ENCODE measurements at places on chromosomes 5 and 9.

- DNase-seq: no peak
These were observed 3.6 kb upstream of the SPATA31E1 start for GRCh38 chr9:87878989-87879511.

- no peak for DNase-seq
These were observed 115.2 kb downstream of the PRDM6 start for GRCh38 chr5:123204251-123204650.

- DNase-seq: no peak
These were observed 48.4 kb upstream of the FOXI1 start for GRCh38 chr5:170057311-170057710.

GRCh38 chr5:179262126-179262920 lies 82.9 kb downstream of the ADAMTS2 start:
- DNase-seq: no peak

GRCh38 chr5:11072568-11072967 lies 311.5 kb upstream of the DAP start:
- DNase-seq: no peak

- DNase-seq: peak; percentile 59
These were observed 66.8 kb downstream of the ARL15 start for GRCh38 chr5:54243483-54244080.

DNA sequence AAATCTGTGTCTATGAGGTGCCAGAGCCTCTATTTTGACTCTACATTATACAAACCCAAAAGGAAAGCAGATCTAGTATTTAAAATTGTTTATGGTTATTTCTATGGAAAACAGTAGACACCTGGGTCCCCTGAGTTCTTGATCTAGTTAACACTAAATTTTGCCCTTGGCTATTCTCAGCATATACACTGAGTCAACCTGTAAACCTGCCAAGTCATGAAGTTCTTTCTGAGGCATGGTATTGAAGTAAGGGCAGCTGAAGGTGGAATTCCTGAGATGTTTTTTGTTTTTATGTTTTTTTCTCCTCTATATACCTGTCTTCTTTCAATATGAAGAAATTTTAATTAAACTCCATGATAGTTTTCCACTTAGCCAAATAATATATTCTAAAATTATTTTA lies 120.2 kb downstream of the PDE4D start:
- DNase-seq: no peak

DNA sequence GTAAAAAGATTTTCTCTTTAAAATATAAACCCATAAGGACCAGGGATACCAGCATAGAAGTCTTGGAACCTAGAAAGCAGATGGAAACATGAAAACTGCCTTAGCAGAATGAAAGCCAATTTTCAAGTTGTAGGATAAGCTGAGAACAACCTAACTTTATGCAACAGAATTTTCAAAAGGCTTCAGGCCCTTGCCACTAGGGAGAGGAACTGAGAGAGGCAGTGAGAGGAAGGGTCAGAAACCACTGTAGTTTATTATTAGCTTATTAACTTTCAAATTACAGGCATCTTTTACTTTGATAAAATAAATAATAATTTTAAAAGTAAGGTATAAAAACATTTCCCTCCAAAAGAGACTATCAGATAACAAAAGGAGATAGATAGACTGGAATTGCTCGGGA lies 33.4 kb downstream of the FAM81B start:
- no peak for DNase-seq

DNA sequence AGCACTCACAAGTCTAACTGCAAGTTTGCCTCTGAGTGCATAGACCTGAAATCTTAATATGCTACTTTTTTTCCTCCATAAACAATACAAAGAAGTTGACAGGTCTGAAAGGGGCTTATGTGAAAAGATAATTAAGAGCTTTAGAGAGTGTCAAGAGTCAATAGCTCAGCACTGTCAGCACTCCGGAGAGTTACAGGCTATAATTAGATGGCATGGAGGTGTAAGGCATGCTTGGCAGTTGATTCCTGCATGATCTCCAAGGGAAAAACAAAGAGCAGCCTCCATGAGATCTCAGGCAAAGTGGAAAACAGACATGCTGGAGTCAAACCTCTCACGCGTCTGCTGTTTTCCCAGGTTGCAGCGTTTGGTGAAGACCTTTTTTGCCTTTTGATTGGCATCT lies 468.7 kb downstream of the TLE4 start:
- DNase-seq: no peak

- no peak for DNase-seq
These were observed 167.9 kb downstream of the CDC42SE2 start for GRCh38 chr5:131431794-131432193.

GRCh38 chr5:172144291-172144815 lies 43.7 kb downstream of the STK10 start:
- no peak for DNase-seq

- no peak for DNase-seq
These were observed 190.3 kb downstream of the GOLPH3 start for GRCh38 chr5:31983851-31984250.

GRCh38 chr9:99876190-99876589 lies 30.3 kb upstream of the STX17 start:
- DNase-seq: no peak

GRCh38 chr9:114240216-114240615 lies 82.7 kb upstream of the ORM1 start:
- no peak for DNase-seq

- no peak for DNase-seq
These were observed 63.0 kb downstream of the TTC39B start for GRCh38 chr9:15244001-15244441.

DNA sequence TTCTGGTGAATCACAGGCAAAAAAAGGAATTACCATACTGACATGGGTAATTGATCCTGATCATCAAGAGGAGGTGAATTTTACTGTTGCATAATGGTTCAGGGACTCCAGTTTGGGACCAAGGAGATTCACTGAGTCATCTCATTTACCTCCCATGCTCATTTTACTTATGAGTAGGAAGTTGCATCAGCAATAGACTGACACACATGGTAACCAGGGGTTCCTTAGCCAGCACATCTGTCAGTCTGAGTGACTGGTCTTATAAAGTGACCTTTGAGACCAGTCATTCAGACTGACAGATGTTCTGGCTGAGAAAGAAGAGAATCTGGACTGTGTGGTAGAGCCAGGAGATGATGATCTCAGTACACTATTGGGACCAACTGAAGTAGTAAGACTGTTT lies 384.6 kb upstream of the CD180 start:
- DNase-seq: no peak

DNA sequence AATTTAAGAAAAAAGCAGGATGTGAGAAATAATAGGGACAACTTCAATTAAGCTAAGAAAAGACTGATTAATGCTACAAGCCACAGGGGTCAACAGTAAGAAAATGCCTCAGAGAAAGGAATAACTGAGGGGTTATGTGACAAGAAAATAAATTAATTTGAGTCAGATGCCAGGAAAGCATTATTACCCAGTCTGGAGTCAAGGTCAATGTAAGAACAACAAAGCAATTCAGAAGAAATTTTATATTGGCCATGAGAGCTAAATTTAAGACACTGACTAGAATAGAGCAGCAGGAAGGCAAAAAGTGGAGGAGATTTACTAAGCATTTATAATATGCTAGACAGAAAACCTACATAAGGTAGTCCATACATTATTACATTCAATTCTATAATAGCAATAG lies 73.5 kb downstream of the CDH10 start:
- DNase-seq: no peak

DNA sequence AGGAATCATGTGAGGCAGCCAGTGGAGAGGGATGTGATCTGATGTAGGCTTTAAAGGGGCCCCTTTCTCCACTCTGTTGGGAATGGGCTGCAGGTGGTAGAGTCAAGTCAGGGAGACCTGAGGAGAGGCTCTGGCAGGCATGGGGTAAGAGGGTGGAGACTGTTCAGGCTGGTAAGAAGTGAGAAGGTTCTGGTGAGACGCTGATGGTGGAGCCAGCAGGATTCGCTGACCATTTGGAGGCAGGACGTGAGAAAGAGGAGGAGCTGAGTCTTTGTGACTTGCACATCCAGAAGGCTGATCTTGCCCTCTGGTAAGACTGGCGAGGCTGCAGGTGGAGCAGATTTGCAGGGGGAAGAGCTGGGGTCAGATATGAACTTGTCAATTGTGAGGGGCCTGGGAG lies 248.0 kb downstream of the NSG2 start:
- no peak for DNase-seq

GRCh38 chr9:128251732-128252100 lies 24.1 kb downstream of the GOLGA2 start:
- DNase-seq: no peak

DNA sequence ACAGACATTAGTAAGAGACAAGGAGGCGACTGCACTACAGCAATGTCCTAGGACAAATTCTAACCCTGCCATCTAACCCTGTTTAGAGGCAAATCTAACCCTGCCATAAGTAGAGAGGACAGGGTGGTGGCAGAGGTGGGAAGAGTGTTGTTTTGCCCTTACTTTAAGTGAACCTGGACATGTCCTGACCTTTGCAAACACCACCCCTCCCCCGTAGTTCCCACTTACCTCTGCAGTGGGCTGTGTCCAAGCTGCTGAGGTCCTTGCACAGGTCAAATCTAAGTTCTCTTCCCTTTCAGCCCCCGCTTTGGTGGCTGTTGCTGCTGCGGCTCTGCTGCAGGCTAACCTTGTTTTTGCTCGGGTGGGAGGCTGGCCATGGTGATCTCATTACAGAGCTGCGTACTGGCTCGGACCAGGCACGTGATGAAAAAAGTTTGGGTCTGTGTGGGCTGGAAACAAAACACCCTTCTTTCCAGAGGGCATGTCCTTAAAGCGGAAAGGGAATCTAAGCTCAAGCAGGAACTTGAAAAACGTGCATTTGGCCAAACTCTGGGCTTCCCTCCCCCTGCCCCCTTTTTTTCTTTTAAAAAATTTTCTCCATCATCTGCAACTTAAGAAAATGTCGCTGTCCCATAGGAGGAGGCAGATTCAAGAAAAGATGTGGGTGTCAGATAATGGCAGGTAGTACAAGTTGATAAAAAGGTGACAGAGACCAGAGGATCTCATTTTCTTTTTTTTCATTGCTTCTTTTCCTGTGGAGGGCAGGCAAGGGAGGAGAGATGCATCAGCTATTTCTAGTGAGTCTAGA lies at the start of gene FAXDC2:
FAXDC2 (minus strand) TSS at position 349 of the 808 bp plus-strand sequence. CDS start 12,425 bp downstream, outside the sequence.
- DNase-seq: no peak

GRCh38 chr5:64149268-64149667 lies 16.4 kb upstream of the RNF180 start:
- DNase-seq: no peak

- no peak for DNase-seq
These were observed 16.0 kb upstream of the ACOT12 start for GRCh38 chr5:81409896-81410295.

- peak; percentile 22 for DNase-seq
These were observed 1.3 kb downstream of the MOB3B start for GRCh38 chr9:27528076-27528885.

DNA sequence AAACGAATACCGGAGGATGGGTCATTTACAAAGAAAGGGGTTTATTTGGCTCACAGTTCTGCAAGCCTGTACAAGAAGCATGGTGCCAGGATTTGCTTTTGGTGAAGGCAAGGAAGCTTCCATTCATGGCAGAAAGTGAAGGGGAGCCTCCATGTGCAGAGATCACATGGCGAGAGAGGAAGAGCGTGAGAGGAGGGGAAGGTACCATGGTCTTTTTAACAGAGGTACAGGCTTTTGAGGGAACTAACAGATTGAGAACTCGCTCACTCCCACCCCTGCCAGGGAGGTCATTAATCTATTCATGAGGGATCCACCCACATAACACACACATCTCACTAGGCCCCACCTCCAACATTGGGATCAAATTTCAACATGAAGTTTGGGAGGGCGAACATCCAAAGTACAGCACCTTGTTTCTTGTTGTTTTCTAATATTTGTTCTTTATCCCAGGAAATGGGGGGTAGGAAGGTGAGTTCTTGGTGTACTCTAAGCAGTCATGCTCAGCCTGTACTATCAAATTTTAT lies 18.5 kb downstream of the TMC1 start:
- DNase-seq: no peak

DNA sequence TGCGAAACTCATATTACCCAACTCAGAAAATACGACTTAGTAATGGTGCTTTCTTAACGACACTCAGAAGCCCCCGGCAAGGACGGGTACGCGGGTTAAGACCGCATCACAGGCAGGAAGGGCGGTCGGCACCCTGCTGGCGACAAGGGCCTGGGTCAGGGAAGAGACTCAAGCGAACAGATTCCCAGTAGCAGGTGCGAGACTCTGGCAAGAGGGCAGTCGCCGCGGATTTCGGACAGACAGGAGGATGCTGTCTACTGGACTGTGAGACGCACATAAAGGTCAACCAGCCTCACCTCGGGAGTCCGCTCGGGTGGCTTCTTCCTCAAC lies 398 bp downstream of the RAPGEF6 start:
- DNase-seq: peak; percentile 79

DNA sequence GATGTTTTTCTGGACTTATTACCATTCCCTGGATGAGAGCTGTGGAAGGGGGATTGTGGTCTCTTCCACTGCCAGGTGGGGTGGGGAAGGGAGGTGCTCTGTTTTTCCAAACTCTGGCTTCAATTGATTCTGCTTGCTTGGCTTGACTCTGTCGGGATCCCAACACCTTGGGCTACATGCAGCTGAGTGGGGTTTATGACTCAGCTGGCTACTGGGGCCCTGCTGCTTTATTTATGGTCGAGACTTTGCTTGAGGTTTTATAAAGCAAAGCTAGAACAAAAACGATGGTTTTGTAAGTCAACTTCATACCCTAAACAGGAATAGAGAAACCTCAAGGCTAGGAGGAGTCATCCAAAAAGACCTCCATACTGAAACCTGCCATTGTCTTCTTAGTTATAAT lies 76.3 kb downstream of the AOPEP start:
- DNase-seq: no peak

DNA sequence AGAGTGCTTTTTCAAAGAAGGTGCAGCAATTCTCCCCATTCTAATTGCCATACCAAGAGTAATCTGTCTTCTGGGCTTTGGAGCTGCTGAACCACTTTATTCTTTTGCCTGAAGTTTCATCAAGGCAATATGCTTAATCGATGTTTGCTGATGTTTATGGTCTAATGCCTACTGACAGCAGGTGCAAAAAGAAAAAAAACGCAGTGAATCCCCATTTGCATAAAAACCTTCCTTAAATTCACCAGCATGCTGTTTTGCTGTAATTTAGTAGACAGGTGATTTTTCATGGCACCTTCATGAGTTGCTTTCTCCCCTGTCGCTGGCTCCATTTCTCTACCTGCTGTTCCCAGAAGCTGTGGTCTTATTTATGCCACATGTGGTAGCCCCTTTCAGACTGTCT lies 83.1 kb upstream of the MAST4 start:
- DNase-seq: no peak

GRCh38 chr5:104526866-104527265 lies 964.3 kb upstream of the NUDT12 start:
- no peak for DNase-seq
